Stimulated activated CD4-positive, alpha-beta T cell treated with anti-CD3 and anti-CD28 coated beads, Interleukin-4, amount 100 ng/mL, for 24 hours (primary cell): ENCODE measurements at places on chromosomes 6 and 20.

- DNase-seq = no peak
These were observed 221.7 kb upstream of the HTR1E start for GRCh38 chr6:86715676-86716075.

DNA sequence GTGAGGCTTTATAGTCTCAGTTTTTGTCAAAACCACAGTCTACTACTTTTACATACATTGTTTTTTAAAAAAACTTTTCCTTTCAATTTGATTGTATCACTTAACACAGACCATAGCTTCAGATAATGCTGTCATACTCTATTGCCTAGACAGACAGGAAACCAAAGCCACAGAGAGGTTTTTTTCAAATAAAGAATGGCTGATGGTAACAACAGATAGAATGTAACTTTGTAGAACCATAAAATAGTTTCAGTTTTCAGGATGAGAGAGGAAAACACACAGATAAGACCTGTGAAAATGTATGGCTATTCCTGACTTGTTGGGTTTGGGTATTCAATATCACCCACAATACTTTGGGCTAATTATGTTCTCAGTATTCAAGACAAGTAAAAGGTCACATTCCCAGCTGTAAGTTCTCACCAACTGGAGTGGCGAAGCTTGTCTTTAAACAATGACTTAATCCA lies 94.0 kb downstream of the ADGRG6 start:
- DNase-seq = no peak

DNA sequence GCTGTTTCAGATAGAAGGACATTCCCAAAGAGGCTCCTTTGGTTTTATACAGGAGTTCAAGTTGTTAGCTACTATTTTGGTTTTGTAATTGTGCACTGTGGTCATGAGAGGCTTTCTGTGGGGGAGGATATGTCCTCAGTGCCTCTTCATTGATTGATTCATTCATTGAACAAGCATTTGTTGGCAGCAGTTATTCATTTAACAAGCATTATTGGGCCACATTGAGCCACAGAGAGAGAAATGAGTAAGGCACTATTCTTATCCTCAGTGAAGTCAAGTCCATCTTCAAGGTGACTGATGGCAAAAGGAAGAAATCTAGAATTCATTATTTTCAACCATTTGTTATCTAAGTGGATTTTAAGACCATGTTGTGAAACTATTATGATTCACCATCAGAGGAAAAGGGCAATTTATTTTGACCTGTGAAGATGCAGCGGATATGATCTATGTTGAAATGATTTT lies 697.2 kb upstream of the CITED2 start:
- no peak for DNase-seq

- no peak for DNase-seq
These were observed 62.3 kb downstream of the LY86 start for GRCh38 chr6:6650839-6651238.

DNA sequence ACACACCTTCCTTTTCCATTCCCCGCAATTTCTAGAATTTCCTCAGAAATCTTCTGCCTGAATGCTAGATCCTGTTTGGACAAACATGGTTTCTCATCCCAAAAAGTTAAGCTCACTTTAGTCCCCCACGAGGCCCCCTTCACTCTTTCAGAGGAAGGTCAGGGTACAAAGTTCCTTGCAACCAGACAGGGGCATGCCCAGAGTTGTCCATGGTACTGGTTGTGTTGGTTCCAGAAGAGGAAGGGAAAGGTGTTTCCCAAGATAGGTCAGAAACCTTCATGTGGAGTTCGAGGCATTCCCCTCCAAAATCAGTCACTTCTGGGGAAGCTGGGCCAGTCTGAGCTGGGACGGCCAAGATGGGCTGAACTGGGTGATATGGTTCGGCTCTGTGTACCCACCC lies 167.6 kb upstream of the MAFB start:
- no peak for DNase-seq

DNA sequence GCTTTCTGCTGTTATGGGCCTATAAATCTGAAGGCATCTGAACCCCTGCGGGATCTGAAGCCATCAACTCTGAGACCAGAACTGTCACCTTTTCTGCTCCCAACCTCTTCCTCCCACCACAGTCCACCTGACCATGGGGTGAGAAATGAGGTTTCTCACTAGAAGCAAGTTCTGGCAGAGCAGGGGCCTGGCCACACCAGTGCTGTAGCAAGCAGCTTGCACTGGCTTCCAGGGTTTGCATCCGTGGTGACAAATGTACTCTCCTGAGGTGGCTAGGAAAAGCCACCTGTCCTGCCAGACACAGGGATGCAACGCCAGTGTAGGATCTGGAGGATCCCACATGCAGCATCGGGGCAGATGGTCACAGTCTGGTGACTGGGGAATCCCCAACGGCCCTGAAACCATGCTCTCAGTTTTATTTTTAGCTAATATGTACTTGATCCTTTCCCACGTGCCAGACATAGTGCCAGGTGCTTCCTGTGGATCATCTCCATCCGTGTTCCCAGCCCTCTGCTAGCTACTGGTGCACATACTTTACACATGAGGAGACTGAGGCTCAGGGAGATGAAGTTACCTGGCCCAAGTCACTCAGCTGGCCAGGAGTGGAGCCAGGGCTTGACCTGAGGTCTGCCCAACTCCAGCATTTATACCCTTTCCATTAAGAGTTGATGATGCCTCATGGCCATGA lies 122.1 kb upstream of the SPACA1 start:
- DNase-seq = no peak

GRCh38 chr20:45419188-45420091 lies 3.5 kb downstream of the PIGT start:
- peak; percentile 36 for DNase-seq

DNA sequence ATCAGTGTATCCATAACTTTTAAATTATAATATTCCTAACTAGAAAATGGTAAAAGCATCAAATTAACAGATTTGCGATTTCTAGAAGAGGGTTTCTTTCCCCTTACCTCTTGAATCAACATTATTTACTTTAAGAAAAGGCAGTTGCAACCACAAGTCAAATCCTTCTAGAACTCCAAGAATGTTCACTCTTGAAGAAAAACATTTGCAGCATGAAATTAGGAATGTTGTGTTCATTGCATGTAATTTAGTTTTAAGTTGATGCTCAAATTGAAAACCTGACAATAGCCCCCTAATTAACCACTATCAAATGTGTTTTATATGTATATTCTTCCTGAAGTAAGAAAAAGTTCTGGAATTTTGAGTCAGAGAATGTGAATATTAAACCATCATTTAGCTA lies 2.3 kb upstream of the REV3L start:
- DNase-seq = no peak

GRCh38 chr6:24191346-24191745 lies 65.3 kb downstream of the NRSN1 start:
- no peak for DNase-seq

GRCh38 chr6:125392682-125393081 lies 90.9 kb upstream of the HDDC2 start:
- no peak for DNase-seq

GRCh38 chr20:63932606-63933160 lies 23.5 kb downstream of the UCKL1 start:
- DNase-seq = no peak

- DNase-seq = no peak
These were observed 257.7 kb downstream of the CDKAL1 start for GRCh38 chr6:20791944-20792343.

GRCh38 chr6:35898003-35898402 lies 22.9 kb downstream of the SRPK1 start:
- DNase-seq = no peak

GRCh38 chr20:53949319-53949839 lies 121.0 kb downstream of the BCAS1 start:
- DNase-seq = peak; percentile 78

GRCh38 chr6:19880066-19880465 lies 42.9 kb downstream of the ID4 start:
- no peak for DNase-seq

DNA sequence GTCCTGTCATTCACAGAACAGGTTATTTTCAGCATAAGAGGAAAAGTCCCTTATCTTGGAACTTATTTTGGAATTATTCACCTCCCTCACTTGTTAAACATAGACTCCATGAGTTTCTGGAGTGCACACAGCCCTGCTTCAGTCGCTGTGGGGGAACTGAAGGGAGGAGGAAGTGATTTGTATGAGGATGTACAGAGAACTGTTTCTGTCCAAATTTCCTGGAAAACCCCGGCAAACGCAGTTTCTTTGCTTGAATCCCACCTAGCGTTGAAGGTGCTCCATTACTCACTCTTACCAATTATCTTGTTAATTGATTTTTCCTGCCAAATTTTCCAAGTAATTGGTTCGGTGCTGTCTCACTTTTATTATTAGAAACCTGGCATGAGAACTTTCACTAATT lies 78.0 kb upstream of the AGPAT4 start:
- DNase-seq = no peak

- DNase-seq = peak; percentile 53
These were observed 75.4 kb upstream of the TMEM244 start for GRCh38 chr6:129936329-129937165.

GRCh38 chr6:29870104-29870503 lies 42.5 kb downstream of the HLA-G start:
- DNase-seq = no peak

GRCh38 chr20:48458601-48459385 lies 369.0 kb downstream of the PREX1 start:
- DNase-seq = no peak

DNA sequence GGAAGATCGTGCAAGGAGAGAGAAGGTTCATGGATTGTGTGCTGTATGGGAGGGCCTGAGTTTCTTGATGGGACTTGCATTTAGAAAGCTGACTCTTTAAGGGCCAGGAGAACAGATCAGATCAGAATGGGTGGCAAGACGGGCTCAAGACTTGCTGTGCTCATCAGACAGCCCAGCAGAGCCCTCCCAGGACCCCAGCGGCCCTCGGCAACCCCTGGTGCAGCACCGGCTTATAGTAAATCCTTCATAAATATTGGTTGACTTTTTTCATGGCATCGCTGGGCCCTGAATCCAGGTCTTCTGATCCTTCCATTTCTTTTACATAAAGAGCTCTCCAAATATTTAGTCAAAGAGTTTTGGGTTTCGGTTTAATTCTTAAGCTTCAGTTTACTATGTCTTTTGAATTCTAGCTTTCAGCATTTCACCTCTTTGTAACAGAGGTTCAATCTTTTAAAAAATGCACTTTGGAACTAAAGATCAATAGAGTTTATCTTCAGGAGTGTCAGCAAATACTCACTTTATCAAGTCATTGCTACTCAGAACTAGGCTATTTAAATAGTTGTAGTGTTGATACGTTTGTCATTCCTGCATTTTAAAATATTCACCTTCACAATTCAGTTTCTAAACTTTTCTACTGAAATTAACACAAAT lies 205.6 kb downstream of the ZDHHC14 start:
- DNase-seq = no peak

DNA sequence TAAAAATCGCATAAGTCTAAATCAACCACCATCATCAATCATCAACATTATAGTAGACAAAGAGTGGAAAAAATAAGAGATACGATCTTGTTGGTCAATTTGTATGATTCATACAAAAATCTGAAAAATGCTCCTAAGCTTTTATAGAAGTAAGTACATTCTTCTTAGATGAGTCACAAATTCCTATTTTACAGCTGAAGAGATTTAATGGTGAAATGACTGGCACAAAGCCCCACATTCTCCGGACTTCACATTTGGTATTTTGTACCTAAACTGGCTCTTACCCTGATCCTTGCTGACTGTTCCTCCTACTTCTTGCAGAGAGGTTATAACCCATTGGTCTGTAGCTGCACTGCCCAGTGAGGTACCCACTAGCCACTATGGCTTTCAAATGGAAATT lies 29.9 kb upstream of the PREP start:
- no peak for DNase-seq

DNA sequence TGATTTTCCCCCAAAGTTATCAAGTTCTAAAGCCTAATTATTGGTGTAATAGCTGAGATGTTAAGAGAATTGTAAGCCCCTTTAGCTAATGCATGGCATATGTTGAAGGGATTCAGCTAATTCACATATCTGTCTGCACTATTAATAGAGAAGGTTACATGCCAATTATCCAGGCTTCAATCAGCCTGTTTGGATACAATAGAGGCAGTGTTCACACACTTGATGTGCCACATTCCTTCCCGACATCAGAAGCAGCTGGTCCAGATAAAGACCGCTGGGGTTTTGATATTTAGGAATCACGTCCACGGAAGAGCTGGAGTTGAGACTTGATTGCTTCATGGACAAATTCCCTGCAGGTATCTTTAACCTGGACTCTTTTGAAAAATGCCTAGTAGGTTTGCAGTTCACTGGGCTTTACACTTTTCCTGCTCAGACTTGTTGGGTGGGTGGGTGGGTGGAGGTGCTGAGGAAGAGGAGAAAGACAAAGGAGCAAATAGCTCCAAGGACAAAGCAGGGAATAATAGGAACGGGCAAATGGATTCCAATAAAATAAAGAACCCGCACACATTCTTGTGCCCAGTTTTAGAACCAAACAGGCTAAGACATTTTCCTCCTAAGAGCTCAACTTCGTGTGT lies 142.6 kb upstream of the ZNF217 start:
- no peak for DNase-seq

GRCh38 chr20:22791396-22791795 lies 207.0 kb upstream of the FOXA2 start:
- DNase-seq = no peak

GRCh38 chr6:90730151-90730673 lies 143.3 kb upstream of the MAP3K7 start:
- DNase-seq = no peak

GRCh38 chr6:37375376-37375775 lies 21.6 kb downstream of the RNF8 start:
- no peak for DNase-seq

DNA sequence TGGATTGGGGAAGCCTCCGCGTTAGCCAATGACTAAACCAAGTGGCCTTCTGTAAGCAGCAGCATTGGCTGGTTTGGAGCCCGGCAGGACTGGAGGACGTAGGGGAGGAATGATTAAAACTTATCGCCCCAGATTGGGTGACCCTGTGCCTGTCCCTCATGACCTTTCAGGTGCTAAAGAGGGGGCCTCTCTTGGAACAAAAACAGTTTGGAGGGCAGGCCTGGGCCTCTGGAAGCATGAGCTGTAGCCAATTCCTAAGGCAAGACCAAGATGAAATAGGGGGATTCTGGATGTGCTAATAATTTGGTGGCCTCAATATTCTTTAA lies 1.4 kb downstream of the GMPR start:
- DNase-seq = peak; percentile 5

DNA sequence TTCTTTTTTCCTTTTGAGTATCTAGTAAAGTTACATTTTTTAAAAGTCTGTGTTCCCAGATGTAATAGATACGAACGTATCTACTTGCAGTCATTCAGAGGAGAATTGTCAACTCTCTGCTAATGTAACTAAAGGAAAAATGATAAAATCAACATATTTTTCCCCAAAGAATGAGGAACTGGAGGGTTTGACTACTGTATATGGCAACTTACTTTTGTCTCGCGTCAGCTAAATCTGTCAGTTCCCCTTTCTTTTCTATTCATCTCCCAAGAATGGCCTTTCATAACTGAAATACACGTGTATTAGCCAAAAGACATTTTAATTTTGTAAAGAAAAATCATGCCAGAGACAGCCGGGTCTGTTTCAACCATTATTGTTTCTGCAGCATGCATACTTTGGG lies 5.4 kb downstream of the EYA2 start:
- DNase-seq = no peak

DNA sequence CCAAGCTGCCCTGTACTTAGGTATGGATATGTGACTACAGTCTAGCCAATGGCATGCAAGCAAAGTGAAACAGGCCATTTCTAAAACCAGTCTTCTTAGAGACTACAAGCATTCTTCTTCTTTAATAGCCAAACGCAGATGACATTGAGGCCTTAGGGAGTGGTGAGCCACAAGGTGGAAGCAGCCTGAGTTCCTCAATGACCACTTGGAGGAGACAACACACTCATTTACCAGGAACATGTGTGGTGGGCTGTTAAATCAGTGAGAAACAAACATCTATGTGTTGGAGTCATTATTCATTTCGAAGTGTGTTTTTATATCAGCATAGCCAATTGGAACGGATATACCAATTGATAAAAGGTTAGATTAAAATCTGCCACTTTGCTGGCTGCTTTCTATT lies 122.0 kb downstream of the GFRAL start:
- no peak for DNase-seq
